ENCODE measurements at places on chromosomes 7 and 10. TPM values are rescaled to one million over a fixed set of nuclear protein-coding genes. Genes with fewer than 3 reads are reported as not detected.

- DNase-seq: no peak
Observed at GRCh38 chr10:88851706-88852105, at the start of gene ANKRD22. Gene ANKRD22, minus strand, starts transcription at chr10:88851844. Its CDS starts 237 bp downstream, at chr10:88851607.

GRCh38 chr7:111301891-111302290 lies 211.0 kb downstream of the LRRN3 start:
- no peak for DNase-seq

Gene ADCY1
- 9.9 TPM for polyA plus RNA-seq

DNA sequence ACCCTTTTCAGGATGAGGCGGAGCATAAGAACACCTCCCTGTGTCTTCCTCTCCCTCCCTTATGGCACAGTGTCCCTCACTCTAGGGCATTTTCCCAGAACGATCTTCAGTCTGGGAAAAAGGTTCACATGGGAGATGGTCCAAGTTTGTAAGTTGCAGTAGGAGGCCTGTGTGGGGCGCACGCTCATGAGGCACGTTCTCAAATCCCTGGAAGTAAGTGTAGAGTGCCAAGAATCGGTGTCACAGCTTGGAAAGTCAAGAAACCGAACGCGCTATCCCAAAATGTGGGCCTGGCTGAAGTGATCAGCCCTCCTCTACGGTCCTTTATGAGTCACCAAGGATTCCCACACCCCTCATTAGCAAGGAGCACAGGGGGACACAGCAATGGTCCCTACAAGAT lies 23.9 kb upstream of the SMARCD3 start:
- DNase-seq: no peak

GRCh38 chr7:7231865-7232264 lies 49.5 kb downstream of the C1GALT1 start:
- no peak for DNase-seq

DNA sequence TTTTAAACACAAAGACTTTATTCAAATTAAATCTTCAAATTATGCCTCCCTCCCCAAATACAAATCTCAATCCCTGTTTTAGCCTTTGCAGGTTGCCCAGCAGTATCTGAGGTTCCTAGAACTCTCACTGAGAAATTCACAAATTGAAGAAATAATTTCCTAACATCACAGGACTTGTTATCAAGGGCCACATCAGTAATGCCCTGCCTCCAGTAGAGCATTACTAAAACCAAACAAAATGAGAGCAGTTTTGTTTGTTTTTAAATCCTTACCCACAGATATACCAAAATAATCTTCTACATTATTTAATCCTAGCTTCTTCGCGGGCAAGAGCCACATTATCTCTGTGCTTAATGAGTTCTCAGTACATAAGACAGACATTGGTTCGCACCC lies 152.2 kb downstream of the SGMS1 start:
- no peak for DNase-seq

Gene DUSP5
- 2.5 TPM for polyA plus RNA-seq

- DNase-seq: no peak
Observed at GRCh38 chr10:33674986-33675599, 340.6 kb upstream of the NRP1 start.

Gene SAMD9
- polyA plus RNA-seq: 2.6 TPM
